Esophagus squamous epithelium (tissue), 5 donors: ENCODE measurements at places on chromosomes 12 and 14.

GRCh38 chr12:108928695-108929094, 48.8 kb downstream of the DAO start:
- DNase-seq: no peak

- no peak for DNase-seq
These were observed 9.2 kb upstream of the RILPL2 start for GRCh38 chr12:123445388-123446332.

- DNase-seq: no peak
These were observed 17.2 kb downstream of the ADCY6 start for GRCh38 chr12:48771588-48772112.

DNA sequence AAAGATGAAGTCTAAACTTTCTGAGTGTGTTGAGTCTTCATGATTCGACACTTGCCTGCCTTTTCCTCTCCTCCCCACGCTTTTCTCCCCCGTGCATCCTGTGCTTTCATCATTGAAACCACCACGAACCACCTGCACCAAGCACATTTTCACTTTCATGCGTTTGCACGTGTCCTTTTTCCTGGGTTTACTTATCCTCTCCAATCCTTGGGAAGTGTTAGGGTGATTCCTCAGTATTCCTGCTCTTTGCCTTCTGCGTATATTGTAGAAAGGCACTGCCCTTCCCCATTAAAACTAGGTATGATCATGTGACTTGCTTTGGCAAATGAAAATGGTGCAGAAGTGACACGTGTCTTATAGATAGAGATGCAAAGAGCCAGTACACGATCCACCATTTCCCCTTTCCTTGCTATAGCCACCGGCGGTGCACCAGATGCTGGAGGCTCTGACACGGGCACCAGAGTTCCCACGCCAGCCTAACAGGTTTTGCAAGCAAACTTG, 106.6 kb downstream of the BRMS1L start:
- DNase-seq: no peak

- no peak for DNase-seq
These were observed 208.5 kb downstream of the MDGA2 start for GRCh38 chr14:47466916-47467315.

- DNase-seq: no peak
These were observed 480.0 kb upstream of the SYT1 start for GRCh38 chr12:78384541-78384940.

GRCh38 chr12:93594766-93595311, 22.4 kb downstream of the SOCS2 start:
- DNase-seq: no peak

DNA sequence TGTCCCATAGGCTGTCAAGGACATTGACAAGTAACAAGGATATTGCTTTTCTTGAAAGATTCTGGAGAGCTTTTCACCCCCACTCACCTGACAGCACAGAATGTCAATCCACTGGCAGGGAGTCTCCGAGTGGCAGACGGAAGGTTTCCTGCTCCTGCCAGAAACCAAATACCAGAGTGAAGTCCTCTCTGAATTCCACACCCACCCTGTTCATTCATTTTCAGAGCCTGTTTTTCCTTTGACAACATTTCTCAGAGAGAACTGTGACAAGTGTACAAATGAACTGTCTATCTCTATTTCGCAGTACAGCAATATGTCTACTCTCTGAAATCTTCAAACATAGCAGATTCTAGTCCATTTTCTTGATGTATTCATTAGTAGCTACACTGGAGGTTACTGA, 26.2 kb upstream of the BICD1 start:
- DNase-seq: no peak

- no peak for DNase-seq
These were observed 368.1 kb downstream of the PDZRN4 start for GRCh38 chr12:41556176-41556575.

DNA sequence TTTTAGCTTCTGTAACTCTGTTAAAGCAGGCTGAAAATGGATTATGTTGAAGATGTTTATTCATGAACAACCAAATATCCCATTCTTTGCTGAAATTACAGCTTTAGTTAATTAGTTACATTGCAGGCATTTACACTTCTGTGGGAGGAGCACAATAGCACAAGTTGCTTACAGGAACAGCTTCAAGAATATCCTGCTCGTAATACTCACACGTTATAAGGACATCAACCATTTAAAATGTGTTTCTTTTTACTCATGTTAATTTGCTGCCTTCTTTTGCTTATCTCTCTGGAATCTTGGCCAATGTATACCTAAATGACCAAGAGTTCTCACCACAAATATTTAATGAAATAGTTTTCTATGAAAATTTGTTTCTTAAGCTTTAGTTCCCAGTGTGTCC, 305.2 kb upstream of the SYT1 start:
- DNase-seq: no peak

- no peak for DNase-seq
These were observed 1.7 kb downstream of the HNF1A start for GRCh38 chr12:120979862-120980696.

GRCh38 chr14:39266525-39266870, 32.8 kb downstream of the MIA2 start:
- DNase-seq: peak; percentile 14

DNA sequence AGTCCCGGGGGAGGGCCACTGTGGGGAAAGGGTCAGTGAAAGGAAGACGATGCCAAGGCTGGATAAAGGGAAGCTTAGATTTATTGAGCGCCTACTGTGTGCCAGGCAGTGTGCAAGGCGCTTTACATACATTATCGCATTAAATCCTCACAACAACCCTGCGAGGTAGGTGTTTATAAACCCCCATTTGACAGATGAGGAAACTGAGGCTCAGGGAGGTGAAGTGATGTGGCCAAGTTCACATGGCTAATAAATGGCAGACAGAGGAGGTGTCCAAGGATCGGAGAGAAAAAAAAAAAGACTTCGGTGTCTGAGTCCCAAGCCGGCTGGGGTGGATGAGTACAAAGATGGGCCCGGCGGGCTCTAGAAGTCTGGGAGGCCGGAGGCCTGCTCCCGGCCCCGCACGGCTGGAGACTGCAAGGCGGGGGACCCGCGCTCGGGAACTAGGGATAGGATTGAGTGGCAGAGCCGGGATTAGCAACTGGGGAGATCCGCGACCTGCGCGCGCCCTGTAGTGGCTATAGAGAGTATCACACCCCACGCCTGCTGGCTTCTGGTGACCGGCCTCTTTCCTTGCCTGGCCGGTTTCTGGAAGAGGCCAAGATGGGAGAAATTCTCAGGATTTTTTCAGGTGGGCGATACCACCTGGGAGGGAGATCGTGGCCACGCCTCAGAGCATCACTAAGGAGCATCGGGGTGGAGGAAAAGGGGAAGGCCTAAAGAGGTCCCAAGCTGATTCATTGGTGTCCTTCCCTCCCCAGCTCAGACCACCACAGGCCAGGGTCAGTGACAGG, 3.9 kb downstream of the DDN start:
- DNase-seq: no peak

DNA sequence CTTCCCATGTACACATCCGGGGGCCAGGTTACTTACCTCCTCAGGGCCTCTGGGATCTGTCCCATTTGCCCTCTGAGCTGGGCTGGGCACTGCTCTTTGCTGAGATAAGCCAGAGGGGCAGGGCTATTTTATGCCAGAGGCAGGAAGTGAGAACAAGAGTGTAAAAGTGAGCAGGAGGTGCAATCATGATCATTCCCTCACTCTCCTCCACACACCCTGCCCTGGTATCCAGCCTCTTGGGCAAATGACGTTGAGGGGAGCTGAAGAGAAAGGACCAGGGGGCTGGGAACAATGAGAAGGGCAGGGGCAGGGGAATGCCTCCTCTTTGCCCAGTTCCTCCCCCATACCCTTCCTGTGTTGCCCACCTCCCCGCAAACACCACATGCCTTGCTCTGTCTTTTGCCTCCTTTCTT, 4.2 kb downstream of the LPAR5 start:
- no peak for DNase-seq

DNA sequence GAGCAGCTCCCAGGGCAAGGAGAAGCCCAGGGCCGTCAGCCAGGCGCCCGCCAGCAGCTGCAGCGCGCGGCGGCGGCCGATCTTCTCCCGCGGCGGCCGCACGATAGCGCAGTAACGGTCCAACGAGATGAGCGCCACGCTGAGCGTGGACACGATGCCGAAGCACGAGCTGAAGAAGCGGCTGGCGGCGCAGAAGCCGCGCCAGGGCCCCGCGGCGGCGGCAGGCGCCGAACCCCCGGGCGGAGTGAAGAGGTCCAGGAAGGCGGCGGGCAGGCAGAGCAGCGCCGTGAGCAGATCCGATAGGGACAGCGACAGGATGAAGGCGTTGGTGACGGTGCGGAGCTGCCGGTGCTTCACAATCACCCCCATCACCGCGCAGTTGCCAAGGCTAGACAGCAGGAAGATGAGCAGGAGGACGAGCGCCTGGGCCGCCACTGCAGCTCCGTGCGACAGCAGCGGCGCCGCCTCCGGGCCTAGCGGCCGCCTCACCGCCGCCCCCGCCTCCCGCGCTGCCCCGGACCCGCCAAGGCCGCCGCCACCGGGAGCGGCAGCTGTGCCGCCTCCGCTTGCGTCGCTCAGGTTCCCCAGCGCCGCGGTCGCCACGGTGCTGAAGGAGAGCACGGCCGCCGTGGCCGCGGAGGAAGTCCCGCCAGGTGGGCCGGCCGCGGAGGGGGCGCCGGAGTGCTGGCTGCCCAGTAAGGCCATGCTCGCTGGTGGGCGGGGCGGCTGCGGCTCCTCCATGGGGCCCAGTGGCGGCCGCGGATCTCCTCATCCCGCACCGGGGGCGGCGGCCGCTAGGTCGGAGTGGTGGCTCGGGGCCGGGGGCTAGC, 479 bp downstream of the GPR135 start:
- DNase-seq: no peak

GRCh38 chr14:58553959-58554358, 83.8 kb upstream of the DACT1 start:
- DNase-seq: no peak

- DNase-seq: no peak
These were observed 92.7 kb downstream of the DYRK2 start for GRCh38 chr12:67741270-67741669.

DNA sequence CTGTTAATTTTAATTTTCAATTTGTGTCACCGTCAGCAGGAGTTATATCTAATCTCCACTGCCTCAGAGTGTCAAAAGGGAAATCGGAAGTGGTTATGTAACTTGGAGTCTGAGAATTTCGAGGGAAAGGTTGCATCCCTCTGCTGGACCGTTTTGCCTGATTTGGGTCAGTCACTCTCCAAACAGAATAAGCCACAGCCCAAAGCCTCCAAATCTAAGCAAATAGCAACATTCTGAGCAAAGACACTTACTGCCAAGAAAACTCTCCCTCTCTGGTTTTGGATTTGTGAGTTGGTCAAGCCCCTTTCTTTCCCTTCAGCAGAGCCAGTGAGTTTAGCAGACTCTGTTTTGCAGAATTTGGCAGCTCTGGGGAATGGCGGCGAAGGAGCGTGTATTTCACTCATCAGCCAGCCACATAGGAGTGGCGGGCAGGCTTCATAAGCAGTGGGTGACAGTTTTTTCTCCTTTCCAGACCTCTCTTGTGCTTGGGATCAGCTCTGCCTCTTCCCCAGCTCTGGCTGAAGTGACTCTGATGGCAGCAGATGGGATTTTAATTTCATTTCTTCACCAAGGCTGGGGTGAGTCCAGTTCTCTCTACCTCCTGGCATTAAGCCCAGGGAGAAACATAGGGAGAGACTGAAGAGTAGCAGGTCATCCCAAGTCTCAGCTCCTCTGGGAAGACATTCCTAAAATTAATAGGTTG, 218.7 kb upstream of the NOS1 start:
- no peak for DNase-seq

DNA sequence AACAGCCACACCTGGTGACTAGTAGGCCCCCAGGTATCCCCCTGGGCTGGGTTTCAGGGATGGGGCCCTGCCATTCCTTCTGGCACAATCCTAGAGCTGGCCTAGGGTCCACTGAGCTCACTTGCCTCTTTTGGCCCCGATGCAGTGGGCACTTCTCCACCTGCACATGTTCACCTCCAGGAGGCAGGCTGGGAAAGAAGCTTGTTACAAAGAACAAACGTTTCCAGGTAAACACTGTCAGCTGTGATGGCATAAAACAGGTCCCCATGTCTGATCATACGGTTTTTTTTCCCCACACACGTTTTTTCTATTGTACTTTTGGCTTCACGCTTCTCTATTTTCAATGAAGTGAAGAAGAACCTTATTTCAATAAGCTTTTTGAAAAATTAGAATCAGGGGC, 15.8 kb upstream of the HVCN1 start:
- no peak for DNase-seq

DNA sequence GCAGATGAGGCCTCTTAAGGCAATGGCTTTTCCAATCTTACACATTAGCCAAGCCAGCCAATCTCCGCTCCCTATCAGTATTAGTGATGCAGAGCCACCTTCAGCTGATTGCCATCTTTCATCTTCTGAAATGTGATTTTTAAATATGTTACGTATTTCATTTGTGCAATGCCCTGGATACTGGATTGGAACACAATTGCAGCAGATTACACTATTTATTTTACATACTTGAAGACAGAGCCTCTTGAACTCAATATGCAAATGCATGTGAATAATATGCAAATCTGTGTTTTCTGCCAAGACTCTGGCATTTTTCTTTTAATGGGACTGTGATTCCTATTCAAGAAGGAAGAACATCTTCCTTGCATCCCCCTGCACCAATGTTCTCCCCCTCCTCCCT, 90.5 kb downstream of the GRIN2B start:
- no peak for DNase-seq

- DNase-seq: no peak
These were observed 1.3 kb upstream of the TGM1 start for GRCh38 chr14:24264298-24264697.

DNA sequence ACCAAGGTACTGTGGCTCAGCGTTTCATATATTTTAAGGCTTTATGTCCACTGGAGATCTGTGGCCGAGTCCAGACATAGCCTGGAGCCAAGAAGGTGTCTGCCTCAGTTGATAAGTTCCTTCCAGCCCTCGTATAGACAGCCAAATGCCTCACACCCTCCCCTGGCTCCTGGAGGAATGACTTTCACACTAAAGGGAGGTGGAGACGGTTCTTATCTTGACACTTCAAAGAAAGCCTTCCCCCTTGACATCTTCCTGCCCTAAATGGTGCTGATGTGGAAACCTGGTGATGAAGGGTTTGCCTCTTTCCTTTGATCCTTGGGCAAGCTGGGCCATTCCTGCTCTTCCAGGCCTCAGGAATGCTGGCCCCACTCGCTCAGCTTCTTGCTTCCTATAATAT, 474.8 kb upstream of the TBX3 start:
- no peak for DNase-seq

- no peak for DNase-seq
These were observed 33.7 kb downstream of the ITPK1 start for GRCh38 chr14:93081876-93082570.

DNA sequence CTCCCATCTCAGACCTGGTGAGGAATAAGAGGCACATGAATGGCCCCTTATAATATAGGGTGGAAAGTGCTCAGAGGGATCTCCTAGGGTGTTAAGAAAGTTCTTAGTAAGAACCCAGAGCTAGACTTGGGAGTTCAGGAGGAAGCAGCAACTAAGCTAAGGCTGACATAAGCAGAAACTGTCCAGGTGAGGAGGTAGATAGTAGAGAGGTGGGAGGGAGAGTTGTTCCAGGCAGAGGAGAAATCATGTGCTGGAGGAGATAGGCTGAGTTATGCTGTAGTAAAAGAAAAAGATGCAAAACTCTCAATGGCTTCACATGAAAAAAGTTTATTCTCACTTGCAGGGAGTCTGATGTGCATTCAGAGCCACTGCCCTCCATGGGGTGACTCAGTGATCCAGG, 50.7 kb downstream of the FOS start:
- no peak for DNase-seq
